ENCODE measurements at places on chromosomes 1 and 21.

GRCh38 chr1:37317870-37318467 is 156.4 kb upstream of the ZC3H12A start:
- DNase-seq, result no peak

GRCh38 chr1:26127235-26128163 is 15.9 kb downstream of the PDIK1L start:
- no peak for DNase-seq

- DNase-seq, result no peak
Measured at GRCh38 chr1:92774407-92774806, 10.5 kb downstream of the EVI5 start.

DNA sequence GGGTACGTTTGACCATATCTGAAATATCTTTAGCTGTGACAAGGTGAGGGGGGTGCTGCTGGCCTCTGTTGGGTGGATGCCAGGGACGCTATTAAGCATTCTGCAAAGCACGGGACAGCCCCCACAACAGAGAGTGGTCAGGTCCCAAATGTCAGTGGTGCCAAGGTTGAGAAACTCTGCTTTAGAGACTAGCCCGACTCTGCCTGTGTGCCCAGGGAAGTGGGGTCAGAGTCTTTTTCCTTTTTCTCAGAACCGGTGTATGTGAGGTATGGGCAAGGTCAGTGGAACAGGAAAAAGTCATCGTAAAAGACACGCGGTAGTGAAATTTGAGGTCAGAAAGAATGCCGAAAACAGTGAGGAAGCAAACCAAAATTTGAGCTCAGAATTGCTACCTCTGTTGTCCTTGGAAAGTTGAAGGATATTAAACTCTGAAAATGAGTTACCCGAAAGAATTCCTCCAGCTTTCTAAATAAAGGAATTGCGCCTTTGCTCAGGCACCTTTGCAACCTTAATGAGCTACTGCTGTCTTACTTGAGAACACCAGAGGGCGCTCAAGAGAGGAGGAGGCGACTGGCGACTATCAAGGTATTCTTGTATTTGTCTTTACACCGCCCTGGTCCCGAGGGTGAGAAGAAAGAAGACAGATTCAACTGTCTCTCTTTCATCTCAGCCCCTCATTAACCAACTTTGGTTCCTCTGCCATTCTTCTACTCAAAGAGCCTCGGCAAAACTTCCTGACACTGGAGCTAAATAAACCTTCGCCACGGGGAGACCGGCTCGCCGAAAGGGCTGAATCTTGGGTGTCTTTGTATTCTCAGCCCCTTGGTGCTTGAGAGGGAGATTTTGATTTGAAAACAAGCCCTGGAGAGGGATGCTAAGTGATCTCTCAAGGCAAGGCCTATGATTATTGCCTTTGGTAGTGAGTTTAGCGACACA is 85.4 kb upstream of the OLIG2 start:
- DNase-seq, result peak; percentile 1

DNA sequence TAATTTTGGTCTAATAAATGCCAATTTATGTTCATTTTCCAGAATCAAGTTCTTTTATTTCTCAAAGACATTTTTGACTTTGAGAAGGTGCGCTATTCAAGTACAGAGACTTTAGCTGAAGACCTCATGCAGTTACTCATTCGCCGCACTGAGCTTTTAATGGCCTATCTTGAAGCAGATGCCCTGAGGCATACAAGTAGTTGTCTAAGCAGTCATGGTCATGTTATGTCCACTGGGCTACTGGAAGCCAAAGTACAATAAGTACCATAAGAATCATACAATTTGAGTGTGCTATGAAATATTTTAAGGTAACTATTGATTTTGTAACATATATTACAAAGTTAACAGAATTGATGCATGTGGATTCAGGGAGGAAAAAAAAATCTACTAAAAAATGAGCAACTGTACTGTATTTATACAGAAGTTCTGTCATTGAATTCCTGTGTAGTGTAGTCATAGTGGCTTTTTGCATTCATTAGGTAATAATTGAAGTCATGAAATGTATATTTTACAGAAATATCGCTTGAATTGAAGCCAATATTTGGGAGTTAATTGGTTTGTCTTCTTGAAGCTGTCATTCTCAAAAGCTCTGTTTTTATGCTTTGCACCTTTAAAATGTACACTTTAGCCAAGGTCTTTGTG is 13.5 kb upstream of the NEXN start:
- no peak for DNase-seq

GRCh38 chr1:116945421-116945820 is 35.7 kb downstream of the PTGFRN start:
- DNase-seq, result no peak

- no peak for DNase-seq
Measured at GRCh38 chr1:44508397-44508745, 103.3 kb downstream of the RNF220 start.

DNA sequence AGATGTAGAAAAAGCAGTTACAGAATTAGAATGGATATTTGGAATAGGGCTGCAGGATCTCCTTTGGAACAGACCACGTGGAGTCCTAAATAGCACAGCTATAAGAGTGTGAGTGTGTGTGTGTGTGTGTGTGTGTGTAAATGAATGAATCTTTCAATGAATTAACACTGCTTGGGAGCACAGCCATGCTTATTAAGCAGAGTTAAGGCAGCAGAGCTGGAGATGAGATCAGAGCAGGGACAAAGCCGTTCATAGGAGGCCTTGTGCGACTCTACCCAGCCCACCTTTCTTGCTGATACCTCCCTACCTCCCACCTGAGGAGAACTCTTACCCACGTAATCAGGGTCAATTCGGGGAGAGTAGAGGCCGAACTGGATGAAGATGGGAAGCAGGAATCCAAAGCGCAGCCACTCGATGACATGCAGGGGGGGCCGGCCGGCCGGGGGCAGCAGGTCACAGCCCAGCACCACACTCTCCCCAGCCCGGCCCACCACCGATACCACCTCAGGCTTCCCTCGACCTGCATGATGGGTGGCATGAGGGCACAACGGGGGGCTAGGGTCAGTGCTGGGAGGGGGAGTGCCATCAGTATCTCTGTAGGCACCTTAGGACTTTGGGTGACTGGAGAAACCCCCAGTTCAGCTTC is 2.7 kb downstream of the IGSF9 start:
- no peak for DNase-seq

DNA sequence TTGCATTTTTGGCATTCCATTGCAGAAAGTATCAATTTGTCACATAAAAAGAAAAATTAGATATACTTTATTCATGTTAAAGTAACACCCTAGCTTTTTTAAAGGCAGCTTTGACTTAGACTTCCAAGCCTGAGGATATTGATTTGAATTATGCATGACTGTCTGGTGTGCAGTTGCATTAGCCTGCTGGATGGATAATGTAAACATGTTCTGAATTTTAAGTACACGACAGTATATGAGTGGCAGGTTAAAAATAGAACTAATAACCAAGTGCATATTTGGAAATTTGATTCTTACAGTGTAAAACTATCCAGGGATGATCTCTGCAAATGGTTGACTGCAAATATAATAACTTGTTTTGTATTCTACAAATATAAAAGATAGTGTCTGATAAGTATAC is 124.0 kb downstream of the SYT14 start:
- no peak for DNase-seq

- peak; percentile 46 for DNase-seq
Measured at GRCh38 chr1:41713557-41714327, 205.0 kb downstream of the HIVEP3 start.

- no peak for DNase-seq
Measured at GRCh38 chr21:21268061-21268471, 269.9 kb downstream of the NCAM2 start.

DNA sequence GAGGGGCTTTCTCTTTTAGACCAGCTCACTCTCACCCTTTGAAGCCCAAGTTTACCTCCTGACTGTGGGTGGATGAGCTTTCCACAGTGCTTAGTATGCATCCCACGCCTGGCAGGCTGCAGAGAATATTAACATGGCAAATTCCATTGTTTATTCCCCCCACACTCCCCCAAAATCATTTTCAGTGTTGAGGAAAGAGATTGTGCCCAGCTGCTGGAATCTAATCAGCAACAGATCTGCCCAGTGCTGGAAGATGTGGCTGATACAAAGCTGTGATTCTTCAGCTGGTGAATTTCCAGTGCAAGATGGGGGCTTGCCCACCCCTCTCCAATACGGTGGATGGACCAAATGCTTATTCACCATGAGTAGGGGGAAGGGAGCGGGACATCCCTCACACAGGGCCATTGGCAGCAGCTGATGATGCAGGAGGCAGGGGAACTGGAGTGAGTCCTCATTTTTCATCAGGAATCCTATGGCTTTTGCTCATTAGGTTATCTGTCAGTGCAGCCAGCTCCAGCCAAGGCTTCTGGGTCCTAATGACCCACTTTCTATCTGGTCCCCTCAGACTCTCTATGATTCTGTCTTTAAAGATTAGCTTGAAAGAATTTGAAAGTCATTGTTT is 39.7 kb upstream of the KCNA3 start:
- no peak for DNase-seq

DNA sequence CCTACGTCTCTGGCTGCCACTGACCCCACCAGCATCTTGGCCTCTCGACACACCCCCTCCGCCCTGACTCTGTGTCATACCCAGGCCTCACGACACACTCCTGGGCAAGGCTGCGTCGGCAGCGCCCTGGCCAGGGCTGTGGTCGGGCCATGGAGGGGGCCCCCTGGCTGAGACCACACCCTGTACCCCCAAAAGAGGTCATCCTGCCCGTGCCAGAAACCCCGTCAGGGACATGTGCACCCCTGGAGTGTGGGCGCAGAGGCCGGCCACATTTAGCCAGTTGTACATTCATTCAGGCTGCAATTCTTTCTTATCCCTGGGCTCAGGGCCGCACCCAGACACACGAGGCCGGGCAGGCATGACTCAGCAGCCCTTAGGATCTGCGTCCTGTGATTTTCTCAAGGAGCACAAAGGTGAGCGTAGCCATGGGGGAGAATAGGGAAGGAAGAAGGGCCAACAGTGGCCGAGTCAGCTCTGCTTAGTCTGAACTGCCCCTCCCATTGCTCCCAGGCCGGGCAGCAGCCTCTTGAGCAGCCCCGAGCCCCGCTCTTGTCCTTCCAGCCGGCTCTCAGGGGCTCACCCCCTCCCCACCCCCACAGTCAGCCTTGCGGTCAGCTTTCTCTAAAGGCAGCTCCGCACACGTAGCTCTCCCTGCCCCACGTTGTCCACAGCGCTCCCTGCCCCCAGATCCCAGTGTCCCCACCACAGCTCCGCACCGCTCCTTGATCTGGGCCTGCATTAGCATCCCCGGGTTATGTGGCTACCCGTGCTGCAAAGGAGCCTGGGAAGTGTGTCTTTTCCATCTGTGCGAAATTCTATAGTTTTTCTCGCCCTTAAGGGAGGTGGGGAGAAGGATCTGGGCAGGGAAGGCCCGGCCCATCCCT is 7.9 kb downstream of the CSTB start:
- peak; percentile 53 for DNase-seq

- no peak for DNase-seq
Measured at GRCh38 chr1:204883405-204883804, 12.7 kb downstream of the NFASC start.

DNA sequence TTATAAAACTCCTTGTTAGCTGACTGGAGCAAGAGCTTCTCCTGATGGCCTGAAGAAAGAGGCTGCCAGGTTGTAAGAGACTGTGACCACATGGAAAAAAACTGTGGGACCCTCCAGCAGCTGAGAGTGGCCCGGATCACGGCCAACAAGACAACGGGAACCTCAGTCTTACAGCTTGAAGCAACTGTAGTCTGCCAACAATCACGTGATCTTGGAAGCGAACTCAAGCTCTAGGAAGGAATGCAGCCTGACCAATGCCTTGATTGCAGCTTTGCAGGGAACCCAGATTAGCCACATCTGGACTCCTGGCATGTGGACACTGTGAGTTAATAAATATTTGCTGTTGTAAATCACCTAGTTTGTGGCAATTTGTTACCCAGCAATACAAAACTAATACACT is 442.6 kb upstream of the PRMT6 start:
- DNase-seq, result no peak

- no peak for DNase-seq
Measured at GRCh38 chr1:98197356-98197755, 276.5 kb upstream of the DPYD start.

- DNase-seq, result no peak
Measured at GRCh38 chr1:168084396-168085231, 52.1 kb downstream of the GPR161 start.

DNA sequence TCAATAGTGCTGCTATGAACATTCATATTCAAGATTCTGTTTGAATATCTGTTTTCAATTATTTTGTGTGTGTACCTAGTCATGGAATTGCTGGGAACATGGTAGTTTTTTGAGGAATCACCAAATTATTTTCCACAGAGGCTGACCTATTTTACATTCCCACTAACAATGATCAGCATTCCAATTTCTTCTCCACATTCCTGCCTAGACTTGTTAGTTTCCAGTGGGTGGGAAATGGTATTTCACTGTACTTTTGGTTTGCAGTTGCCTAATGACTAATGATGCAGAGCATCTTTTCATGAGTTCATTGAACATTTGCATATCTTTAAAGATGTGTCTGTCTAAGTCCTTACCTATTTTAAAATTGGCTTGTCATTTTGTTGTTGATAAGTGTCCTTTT is 1182.6 kb upstream of the B3GALT2 start:
- DNase-seq, result no peak

- DNase-seq, result no peak
Measured at GRCh38 chr1:84712276-84712874, 22.1 kb upstream of the SSX2IP start.

DNA sequence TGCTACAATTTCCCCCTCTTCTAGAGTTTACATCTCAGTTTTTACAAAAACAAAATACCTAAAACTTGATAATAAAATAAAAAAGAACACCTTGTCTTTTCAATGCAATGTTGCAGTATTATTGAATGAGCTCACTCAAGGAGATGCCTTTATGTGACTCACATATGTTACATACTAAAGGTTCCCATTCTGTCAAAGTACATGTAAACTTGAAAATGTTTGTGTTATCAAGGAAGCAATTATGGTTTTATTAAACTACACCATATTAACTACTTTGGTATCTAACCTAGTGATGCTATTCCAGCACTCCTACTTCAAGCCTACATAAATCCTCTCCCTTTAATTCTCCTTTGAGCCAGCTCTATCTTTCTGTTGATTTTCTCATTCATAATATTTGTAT is 658.3 kb downstream of the PTPRC start:
- no peak for DNase-seq

GRCh38 chr1:113199760-113200455 is 126.9 kb downstream of the LRIG2 start:
- DNase-seq, result no peak
